Epithelial cell of alveolus of lung (primary cell): ENCODE measurements at places on chromosomes 13 and 19. TPM values are rescaled to one million over a fixed set of nuclear protein-coding genes. Genes with fewer than 3 reads are reported as not detected.

The PCDH20 gene
- 0.39 and 11.4 TPM in 2 replicates for total RNA-seq

The PSPN gene
- total RNA-seq: 0.26 and 1.4 TPM in 2 replicates

The RGL3 gene
- under 0.01 and 1.2 TPM in 2 replicates for total RNA-seq

The SPACA4 gene
- not detected in 2 replicates for total RNA-seq

The KLK4 gene
- total RNA-seq: not detected in 2 replicates

The PSG5 gene
- total RNA-seq: not detected in 2 replicates
